ENCODE measurements at places on chromosomes 3 and 15.

DNA sequence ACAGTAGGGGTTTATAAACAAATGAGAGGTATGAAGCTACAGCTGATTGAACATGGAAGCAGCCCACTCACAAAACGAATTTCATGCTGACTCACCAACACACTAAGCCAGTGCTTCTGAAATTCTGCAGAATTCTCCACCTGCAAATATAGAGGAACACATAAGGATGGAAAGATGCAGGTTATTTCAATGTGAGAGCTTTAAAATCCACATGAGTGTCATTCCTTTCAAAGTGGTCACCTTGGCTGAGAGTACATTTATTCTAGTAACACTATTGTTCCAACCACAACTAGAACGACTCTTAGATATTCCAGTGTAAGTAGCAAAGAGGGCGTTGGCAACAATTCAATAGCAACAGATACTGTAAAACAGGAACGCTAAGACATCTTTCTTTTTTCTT, 189.9 kb upstream of the TSC22D2 start:
- no peak for DNase-seq

- no peak for DNase-seq
Observed at GRCh38 chr3:129122412-129123011, 908 bp upstream of the RAB43 start.

DNA sequence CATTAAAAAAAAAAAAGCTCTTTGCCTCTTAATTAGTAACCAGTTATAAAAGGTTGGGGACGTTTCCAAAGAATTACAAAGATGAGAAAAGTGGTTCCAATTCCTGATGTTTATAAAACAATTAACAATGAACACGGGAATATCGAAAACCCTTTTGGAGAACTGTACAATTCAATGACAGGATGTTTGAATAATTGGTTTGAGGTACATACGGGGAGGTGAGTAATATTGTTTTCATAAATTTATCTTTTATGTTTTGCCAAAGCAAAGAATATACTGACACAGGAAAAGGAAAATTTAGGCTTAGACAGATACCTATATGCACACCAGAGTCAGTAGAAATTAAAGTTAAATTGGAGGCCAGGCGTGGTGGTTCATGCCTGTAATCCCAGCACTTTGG, 94.6 kb upstream of the LMOD3 start:
- no peak for DNase-seq

GRCh38 chr15:81924729-81925128, 121.1 kb downstream of the MEX3B start:
- DNase-seq = no peak

DNA sequence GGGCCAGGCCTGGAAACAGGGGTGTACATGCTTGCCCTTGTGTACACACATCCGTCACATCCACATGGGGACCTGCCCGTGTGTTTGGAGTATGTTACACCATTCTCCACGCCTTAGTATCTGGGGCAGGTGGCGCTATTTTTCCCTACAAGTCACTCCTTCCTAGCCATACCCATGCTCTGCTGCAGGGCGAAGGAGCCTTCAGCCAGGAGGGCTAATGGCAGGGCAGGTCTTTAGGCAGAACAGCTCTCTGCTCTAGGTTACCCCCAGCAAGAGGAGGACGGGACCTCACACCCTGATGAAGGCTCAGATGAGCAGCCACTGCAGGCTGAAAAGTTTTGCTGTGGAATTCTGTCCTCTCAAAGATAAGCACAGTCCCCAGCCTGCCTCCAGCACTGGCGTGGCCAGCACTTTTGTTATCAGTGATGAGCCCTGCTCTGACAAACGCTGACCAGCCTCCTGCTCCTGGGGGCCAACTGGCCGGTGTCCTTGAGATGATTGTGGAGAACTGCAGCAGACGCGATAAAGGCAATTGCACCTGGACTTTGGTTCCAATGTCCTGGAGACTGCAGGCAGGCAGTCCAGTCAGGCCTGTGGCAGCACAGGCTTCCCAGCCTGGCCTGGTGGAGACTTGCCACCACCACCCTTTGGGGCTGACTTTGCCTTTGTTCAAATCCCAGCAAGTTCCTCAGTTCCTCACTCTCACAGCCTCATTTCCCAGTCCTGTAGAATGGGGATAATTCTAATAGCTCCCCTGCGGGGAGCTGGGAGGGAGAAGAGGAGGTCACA, 19.8 kb upstream of the PIGZ start:
- DNase-seq = no peak

GRCh38 chr15:41333026-41333562, 413 bp downstream of the NUSAP1 start:
- peak; percentile 41 for DNase-seq

DNA sequence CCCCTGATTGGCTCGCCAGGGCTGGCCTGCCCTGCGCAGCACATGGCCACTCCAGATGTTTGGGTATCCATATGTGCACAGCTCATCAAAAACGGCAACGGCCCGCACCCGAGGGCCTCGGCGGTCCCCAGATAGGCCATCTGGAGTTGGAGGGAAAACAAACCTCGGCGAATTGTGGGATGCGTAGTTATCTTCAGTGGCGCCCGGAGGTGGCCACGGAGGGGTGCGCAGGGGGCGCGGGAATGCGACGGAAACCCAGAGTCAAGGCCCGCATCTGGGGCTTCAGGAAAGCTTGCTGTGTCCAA, 156.5 kb downstream of the TLE3 start:
- no peak for DNase-seq

GRCh38 chr3:133426721-133427120, 26.9 kb downstream of the BFSP2 start:
- no peak for DNase-seq

DNA sequence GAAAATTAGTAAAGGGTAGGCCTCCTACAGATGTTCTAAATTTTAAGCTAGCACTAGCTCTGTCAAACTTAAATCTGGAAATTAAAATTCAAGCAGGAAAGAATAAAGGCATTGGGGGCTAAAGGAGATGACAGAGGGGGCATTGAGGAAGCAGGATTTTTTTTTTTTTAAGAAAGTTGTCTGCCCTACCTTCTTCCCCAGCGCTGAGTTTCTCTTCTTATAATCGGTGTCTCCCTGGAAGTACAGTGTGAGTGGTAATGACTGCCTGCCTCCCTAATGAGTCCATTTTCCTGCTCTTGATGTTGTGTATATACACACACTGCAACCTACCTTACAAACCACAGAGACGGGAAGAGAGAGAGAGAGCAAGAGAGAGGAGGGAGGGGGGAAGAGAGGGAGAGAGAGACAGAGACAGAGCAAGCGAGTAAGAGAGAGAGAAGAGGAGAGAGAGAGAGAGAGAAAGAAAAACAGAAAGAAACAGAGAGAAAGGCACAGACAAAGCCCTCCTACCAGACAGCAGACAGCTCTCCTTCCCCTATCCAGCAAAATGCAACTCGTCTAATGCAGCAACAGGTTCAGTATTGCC, 47.0 kb downstream of the ZBTB20 start:
- peak; percentile 82 for DNase-seq

DNA sequence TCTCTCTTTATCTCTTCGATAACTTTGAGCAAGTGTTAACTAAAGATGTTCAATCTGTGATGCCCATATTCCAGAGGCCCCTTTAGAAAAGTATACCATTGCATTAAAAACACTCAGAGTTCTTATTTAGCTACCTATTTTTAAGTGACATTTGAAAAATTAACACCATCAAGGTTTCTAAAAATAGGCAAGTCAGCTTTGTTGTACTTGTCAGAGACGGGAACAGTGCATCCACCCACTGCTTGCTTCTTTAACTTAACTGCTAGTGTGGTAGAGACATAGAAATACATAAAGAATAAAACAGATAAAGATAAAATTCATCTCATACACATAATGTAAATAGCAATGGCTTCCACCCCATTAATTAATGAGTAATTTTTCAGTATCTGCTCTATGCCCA, 66.0 kb downstream of the IGSF11 start:
- DNase-seq = no peak

DNA sequence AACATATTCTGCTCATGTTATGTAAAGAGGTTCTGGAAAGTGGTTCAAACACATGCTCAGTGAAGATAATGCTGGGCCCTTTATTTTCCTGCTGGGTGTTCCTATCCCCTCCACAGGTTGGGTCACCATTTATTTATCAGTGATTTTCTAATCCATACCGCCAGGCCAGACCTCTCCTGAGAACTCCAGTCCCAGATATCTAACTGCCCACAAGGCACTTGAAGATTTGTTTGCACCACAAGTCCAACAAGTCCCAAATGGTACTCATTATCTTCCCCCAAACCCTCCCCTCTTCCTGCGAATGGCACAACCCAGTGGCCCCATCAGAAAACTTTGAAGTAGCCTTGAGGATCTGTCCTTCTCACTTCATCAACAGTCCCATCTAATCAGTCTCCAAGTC, 5.4 kb downstream of the COL6A6 start:
- DNase-seq = no peak

GRCh38 chr3:158261371-158261991, 151.6 kb downstream of the RSRC1 start:
- DNase-seq = no peak

- DNase-seq = no peak
Observed at GRCh38 chr3:59101231-59101736, 51.5 kb upstream of the CFAP20DC start.

DNA sequence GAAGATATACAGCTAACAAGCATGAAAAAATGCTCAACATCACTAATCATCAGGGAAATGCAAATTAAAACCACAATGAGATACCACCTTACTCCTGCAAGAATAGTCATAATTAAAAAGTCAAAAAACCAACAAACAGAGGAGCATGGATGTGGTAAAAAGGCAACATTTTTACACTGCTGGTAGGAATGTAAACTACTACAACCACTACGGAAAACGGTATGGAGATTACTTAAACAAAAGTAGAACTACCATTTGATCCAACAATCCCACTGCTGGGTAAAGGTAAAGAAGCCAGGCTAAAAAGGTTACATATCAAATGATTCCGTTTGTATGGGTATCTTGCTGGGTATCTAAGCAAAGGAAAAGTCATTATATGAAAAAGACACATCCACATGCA, 53.8 kb downstream of the STAG1 start:
- DNase-seq = no peak

DNA sequence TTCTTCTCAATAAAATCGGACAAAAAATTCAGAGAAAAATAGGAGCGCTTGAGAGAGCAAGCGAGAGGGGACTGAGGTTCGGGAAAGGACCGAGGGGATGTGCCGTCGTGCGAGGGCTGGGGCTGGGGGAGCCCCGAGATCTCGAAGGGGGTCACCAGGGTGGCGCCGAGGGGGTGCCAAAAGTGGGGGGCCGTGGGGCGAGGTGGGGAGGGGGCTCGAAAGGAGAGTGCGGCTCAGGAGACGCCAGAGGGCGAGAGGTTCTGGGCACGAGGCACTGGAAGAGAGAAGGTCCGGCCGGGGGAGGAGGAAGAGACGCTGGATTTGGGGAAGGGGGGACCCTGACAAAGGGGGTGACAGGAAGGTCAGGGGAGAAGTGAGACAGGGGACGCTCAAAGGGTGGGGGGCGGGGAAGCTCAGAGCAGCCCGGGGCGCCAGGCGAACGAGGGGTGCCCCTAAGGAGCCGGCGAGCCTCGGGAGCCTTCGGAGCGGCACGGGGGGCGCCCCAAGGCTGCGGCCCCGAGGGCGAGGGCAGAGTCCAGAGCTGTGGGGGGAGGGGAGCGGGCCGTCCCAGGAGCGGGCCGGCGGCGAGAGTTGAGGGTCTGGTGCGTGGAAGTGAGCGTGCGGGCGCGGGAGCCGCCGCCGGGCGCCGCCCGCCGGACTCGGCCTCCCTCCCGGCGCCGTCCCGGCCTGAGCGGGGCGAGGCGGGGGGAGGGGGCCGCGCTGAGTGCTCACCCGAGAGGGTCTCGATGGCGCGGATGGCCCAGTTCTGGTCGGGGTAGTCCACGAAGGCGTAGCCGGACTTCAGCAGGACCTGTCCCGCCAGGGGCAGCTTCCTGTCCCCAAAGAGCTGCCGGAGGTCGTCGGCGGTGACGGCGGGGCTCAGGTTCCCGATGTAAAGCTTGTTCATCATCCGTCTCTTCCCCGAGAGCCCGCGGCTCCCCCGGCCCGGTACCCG, 514 bp downstream of the IGF2BP2 start:
- no peak for DNase-seq

GRCh38 chr15:31489801-31490646, 163.4 kb downstream of the KLF13 start:
- no peak for DNase-seq

- no peak for DNase-seq
Observed at GRCh38 chr3:118029049-118029448, 1005.6 kb downstream of the IGSF11 start.

- no peak for DNase-seq
Observed at GRCh38 chr3:107663266-107663665, 140.5 kb downstream of the BBX start.

GRCh38 chr15:79418693-79419279, 13.3 kb upstream of the MINAR1 start:
- DNase-seq = no peak

GRCh38 chr15:49619226-49619625, 1.4 kb downstream of the FAM227B start:
- DNase-seq = no peak

DNA sequence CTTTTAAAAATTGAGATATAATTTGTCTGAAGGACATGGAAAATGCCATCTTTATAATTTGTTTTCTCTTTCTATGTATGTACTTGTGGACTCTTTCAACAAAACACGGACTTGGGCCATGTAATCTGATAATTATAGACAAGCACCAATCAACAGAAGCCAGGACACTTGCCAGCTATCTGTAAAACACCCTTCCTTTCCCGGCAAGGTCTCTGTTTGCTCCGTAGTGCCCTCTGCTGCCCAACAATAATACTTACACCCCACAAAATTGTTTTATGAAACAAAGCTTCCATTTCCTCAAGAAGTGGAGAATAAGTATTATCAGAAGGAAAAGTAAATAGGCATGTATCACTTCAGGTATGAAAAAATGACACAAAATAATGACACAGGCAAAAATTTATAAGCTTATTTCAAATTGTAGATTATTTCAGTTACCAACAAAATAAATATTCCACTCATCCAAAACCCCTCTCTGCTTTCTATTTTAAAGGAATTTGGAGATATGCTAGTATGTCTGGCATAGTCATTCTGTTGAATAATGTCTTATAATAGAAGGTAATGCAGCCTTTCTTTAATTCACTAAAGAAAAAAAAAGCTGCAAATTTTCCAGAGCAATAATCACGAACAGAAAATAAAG, 32.8 kb downstream of the MYH15 start:
- DNase-seq = peak; percentile 80

GRCh38 chr3:7241584-7242302, 380.8 kb downstream of the GRM7 start:
- DNase-seq = no peak

- DNase-seq = no peak
Observed at GRCh38 chr3:115913069-115913686, 289.9 kb downstream of the GAP43 start.

- no peak for DNase-seq
Observed at GRCh38 chr3:172658344-172659245, 52.3 kb downstream of the NCEH1 start.

DNA sequence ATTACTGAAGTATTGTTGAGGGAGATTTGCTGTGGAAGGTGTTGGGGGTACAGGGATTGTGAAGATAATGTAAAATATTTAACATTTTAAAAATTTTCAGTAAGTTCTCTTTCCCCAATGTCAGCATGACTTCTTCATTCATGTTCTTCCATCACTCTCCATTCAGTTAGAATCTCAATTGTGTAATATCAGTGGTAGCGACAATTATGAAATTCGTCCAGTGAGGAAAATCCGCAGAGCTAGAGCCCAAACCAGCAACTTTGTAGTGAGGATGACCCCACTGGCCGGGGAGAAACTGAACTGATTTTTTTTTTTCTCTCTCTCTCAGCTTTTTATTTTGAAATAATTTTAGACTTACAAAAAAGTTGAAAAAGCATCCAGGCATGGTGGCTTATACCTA, 171.7 kb downstream of the PGPEP1L start:
- no peak for DNase-seq

GRCh38 chr15:80072285-80072994, 13.0 kb downstream of the ZFAND6 start:
- DNase-seq = peak; percentile 93

- no peak for DNase-seq
Observed at GRCh38 chr3:111963424-111963823, 15.4 kb upstream of the ABHD10 start.

Data from NCI-H1417 treated with DMSO at 0.1 percent for 48 hours (cell line).